ENCODE measurements at places on chromosomes 7 and 10.

DNA sequence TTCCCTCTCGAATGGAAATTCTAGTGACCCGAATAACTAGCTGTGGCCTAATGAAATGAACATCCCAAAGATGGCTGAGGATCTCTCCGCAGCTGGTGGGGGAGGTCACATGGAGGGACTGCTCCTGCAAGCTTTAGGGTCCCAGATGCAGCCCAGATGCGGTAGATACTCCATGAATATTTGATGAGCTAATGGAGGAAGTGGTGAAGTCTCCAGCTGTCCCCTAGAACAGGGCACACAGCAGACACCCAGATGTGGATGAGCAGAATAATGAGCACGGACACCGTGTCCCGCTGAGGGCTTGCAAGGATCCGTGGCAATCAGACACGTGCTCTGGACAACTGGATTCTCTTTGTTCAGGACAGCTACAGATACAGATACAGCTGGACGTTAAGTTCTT, 59.2 kb downstream of the DENND2A start:
- DNase-seq = no peak

DNA sequence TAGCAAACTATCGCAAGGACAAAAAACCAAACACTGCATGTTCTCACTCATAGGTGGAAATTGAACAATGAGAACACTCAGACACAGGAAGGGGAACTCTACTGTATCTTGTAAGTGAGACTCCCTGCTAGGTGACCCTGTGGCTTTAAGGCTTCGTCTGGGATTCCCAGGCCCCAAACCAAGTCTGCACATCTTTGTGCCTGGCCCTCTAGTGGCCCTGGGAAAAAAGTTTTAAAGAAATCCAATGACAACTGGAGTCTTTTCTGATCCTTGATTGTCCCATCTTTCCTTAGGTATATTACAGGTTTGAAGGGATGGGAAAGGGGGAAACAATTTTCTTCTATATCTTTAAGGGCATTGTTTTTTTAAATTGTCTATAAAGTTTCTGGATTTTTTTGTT, 10.6 kb upstream of the LIPM start:
- no peak for DNase-seq

- DNase-seq = no peak
These were observed 153.3 kb downstream of the STK31 start for GRCh38 chr7:23863209-23863787.

- no peak for DNase-seq
These were observed 535.8 kb downstream of the SDK1 start for GRCh38 chr7:3836855-3837254.

DNA sequence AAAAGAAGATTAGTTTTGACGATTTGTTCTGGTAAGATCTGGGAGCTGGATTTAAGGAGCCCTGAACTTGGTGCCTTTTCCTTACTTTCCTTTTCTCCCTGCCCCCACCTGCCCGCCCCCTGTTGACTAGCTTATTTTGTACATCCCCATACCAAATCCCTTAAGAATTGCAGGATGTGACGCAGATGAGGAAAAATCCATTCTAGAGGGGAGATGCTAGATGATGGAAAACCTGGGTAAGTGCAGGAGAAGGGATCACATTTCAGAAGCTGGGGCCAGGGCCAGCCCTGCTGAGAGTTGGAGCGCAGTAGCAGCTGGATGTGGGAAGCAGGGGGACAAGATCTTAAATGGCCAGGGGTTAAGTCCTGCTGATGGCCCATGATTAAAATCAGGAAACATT, 93.9 kb downstream of the CCDC3 start:
- DNase-seq = peak; percentile 53

GRCh38 chr7:92615861-92616260, 25.7 kb upstream of the FAM133B start:
- DNase-seq = no peak

- DNase-seq = no peak
These were observed 167.0 kb downstream of the CTTNBP2 start for GRCh38 chr7:117706210-117706609.

DNA sequence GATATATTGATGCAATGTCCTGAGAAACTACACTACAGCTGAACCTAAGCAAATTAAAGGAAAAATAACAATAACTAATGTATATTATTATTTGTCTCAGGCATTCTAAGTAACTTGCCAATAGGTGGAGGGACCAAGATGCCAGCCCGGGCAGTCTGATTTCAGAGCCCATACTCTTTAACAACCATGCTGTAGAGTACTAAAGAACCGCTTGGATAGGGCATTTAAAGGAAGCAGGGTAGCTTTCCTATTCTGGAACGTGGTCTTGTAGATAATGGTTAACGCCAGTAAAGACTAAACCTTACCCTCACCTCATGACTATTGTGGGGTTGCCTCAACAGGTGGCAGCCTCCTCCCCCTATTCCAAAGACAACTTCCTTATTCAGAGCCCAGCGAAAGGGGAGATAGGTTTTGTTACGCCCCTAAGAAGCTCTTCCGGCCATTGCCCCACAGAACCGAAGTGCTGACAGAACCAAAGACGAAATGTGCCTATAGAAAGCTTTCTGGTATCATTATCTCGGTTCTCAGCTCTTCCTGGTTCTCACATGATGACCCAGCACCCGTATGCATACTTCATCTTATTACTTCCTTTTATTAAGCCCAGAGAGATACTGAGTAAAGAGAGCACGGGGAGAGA, 707 bp upstream of the C1GALT1 start:
- DNase-seq = no peak

DNA sequence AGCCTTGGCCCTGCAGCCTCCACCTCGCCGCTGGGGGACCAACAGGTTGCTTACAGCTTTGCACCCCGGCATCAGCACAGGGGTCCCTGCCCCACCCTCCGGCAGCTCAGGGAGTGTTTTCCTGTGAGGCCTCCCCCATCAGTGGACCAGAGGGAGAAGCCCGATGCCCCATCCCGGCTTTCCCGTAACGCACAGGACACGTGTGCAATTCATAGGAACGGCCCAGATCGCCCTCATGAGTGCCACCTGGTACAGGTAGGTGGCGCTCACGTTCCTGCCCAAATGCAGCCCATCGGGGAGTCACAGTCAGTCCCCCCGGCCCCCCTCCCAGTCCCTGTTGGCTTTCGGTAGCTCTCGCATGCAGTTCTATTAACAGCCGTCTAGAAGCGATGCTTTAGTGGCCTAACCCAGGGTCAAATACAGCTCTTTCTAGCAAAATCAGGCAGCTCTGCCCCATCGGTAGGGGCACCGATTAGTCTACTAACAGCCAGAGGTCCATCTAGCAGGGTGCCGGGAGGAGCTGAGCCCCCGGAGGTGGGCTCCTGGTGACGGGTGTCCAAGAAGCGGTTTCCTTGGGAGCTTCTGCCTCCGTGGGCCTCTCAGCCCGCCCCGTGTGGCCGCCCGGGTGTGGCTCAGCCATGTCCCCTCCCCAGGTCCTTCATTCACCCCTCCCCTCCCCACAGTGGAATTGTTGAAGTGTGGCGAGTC, 48.4 kb upstream of the GTF2IRD1 start:
- no peak for DNase-seq

- no peak for DNase-seq
These were observed 573.5 kb downstream of the TNS3 start for GRCh38 chr7:47008461-47008860.

DNA sequence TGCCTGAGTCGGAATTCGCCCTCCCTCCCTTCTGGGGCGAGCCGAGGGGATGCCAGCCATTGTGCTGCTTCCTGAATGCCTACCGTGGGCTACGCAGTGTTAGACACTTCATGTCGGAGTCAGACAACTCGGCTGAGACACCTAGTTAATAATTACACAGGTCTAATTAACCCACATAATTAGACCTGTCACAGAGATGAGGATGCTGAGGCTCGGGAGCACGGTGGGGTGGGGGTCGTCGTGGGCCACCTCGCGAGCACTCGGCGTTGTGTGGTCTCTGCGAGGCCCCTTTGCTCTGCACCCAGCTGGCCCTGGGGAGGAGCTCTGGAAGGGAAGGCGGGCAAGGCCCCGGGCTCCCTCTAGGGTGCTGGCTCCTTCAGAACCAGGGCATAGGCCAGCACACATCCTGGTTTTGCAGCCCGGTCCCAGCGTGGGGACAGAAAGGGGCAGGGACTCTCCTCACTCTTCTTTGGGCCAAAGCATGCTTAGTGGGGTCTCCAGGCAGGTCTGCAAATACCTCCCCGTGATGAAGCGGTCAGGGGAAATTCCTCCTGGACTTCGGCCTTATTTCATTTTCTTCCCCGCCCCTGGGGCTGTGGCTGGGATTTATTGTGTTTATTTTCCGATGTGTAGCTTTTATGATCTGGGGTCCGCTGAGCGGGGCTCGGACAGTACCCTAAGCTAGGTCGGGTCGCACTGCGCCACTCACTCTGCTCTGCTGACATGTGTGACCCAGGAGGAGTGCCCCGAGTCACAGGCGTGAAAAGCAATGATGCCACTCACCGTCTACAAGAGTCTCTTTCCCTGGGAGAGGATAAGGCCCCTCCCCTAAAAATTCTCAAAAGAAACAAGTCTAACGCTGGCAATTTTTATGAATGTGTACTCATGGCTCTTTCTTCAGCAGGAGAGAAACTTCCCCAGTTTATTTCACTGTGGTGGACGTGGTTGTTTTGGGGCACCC, 4.9 kb upstream of the FOXL3 start:
- DNase-seq = no peak

- DNase-seq = no peak
These were observed 233.4 kb upstream of the HABP2 start for GRCh38 chr10:113319479-113319878.
